ENCODE measurements at places on chromosomes 7 and 10.
A peak's percentile ranks its signal among the peaks of the same experiment; 100 is the strongest.

DNA sequence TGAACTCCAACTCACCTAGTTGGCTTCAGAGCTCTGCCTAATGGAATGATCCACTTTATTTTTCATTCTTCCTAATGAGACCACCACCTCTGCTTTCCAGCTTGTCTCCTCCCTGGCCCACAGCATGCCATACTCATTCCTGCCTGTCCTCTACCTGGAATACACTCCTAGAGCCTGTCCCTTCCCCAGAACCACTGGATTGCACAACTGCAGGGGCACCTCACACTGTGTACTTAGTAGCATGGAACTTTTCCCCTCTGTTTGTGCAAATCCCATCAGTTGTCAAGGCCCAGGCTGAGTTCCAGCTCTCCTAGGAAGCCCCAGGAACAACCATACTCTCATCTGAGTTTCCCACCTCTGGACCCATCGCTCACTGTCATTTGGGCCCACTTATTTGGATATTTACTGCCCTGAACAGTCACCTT is 15.6 kb downstream of the ALDH18A1 start:
- DNase-seq = no peak
- peaks cover 8% of the 10 kb centered on the region for H3K36me3 ChIP-seq
- H3K4me3 ChIP-seq = no peak overlapping the region
- no peaks in the 10 kb centered on the region for H3K27me3 ChIP-seq
- H3K27ac ChIP-seq = no peak overlapping the region
- H3K4me1 ChIP-seq = no peaks in the 10 kb centered on the region

DNA sequence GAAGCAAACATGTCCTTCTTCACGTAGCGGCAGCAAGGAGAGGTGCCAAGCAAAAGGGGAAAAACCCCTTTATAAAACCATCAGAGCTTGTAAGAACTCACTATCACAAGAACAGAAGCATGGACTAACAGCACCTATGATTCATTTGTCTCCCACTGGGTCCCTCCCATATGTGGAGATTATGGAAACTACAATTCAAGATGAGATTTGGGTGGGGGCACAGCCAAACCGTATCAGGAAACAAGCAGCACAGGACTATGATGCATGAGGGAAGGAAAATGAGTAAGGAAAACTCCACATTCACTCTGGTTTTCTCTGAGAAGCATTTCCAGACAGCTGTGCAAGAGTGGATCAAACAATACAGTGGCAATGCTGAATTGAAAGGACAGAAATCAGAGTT is 81.6 kb downstream of the RSU1 start:
- no peaks in the 10 kb centered on the region for H3K4me1 ChIP-seq
- H3K27me3 ChIP-seq = no peaks in the 10 kb centered on the region
- DNase-seq = no peak
- H3K36me3 ChIP-seq = no peaks in the 10 kb centered on the region

DNA sequence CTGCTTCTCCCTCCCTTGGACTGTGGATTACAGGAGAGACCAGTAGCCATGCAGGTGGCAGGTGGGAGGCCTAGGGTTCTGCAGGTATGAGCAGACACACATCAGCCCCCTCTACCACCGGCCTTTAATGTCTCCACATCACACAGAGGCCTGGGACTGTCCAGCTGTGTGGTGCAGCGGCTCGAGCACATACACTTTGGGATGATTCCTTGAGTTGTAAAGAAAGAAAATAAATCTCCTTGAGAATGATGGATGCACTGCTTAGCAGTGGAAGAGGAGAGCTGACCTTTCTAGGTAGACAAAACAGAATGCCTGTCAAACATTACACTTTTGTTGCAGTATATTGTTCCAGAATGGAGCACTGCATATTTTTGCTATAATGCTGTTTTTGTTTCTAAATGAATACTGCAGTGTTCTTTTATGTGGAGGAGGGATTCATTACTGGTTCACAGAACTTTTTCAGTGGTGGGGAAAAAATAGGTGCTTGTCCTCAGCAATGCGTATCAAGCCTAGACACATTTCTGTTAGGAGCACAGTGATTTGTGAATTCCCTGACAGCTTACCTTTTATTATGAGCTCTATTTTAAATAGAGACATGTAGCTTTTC is 66.0 kb downstream of the PTPRE start:
- no peak overlapping the region for H3K4me3 ChIP-seq
- H3K36me3 ChIP-seq = no peaks in the 10 kb centered on the region
- H3K27me3 ChIP-seq = no peaks in the 10 kb centered on the region
- no peak for DNase-seq
- no peaks in the 10 kb centered on the region for H3K4me1 ChIP-seq

- H3K27me3 ChIP-seq = no peaks in the 10 kb centered on the region
- no peaks in the 10 kb centered on the region for H3K36me3 ChIP-seq
- H3K4me1 ChIP-seq = no peaks in the 10 kb centered on the region
These were observed 61.3 kb downstream of the FOXL3 start for GRCh38 chr7:351256-351655.

- H3K4me1 ChIP-seq = no peaks in the 10 kb centered on the region
- no peak for DNase-seq
- H3K27me3 ChIP-seq = no peaks in the 10 kb centered on the region
- no peak overlapping the region for H3K4me3 ChIP-seq
- H3K36me3 ChIP-seq = no peaks in the 10 kb centered on the region
These were observed 116.0 kb downstream of the NPTX2 start for GRCh38 chr7:98733036-98733435.

- no peaks in the 10 kb centered on the region for H3K36me3 ChIP-seq
- H3K27me3 ChIP-seq = no peaks in the 10 kb centered on the region
- no peaks in the 10 kb centered on the region for H3K4me1 ChIP-seq
- no peak for DNase-seq
- H3K27ac ChIP-seq = no peak overlapping the region
- H3K4me3 ChIP-seq = no peak overlapping the region
These were observed 131.1 kb upstream of the PTPRZ1 start for GRCh38 chr7:121741896-121742295.

DNA sequence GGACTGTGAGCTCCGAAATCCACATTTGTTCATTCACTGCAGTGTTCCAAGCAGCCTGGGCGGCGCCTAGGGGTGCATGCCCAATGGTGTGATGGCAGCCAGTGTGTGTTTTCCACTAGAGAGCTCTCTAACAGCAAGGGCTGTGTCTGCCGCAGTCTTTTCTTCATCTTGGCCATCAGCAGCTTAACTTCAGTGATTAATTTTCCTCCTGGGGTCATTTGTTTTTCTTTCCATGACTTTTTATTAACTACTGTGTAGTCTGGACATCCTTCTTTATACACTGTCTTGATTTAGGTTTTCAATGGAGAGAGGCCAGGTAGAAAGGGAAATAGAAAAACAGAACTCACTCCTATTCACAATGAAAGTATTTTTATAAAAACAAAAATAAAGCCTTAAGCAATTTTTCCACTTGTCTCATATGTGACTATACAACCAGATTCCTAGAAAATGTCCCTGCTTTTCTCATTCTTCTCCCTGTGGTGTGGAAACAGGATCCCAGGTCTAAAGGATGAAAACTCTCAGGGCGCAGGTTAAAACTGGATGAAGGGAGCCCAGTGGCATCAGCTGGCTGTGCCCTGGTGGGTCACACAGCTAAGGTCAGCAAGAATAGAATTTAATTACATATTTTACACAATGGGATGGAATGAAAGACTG is 176.8 kb downstream of the PKD1L1 start:
- H3K27ac ChIP-seq = peak overlapping the region; percentile 94
- no peaks in the 10 kb centered on the region for H3K27me3 ChIP-seq
- peaks cover 4% of the 10 kb centered on the region for H3K4me1 ChIP-seq
- peak; percentile 87 for DNase-seq
- H3K4me3 ChIP-seq = no peak overlapping the region

- no peaks in the 10 kb centered on the region for H3K36me3 ChIP-seq
- no peaks in the 10 kb centered on the region for H3K27me3 ChIP-seq
- H3K27ac ChIP-seq = no peak overlapping the region
- no peaks in the 10 kb centered on the region for H3K4me1 ChIP-seq
- no peak overlapping the region for H3K4me3 ChIP-seq
These were observed 66.9 kb downstream of the SEMA3C start for GRCh38 chr7:80851896-80852476.

DNA sequence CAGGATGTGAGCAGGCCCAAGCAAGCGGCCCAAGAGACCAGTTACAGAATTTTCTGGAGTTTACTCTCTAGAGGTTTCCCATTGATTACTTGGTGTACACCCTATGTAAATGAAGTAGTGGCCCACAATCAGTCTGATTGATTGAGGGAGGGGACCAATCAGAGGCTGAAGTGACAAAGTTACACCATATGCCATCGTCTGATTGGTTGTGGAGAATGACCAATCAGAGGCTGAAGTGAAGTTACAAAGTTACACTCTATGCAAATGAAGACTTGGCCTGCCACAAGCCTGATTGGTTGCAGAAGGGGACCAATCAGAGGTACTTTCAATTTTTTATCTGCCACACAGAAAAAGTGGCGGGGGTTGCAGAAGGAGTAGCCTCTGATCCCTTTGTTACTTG is 83.7 kb downstream of the KIF20B start:
- no peak overlapping the region for H3K27ac ChIP-seq
- DNase-seq = no peak
- H3K4me3 ChIP-seq = no peak overlapping the region
- no peaks in the 10 kb centered on the region for H3K27me3 ChIP-seq
- no peaks in the 10 kb centered on the region for H3K4me1 ChIP-seq

GRCh38 chr7:36045830-36046341 is 107.2 kb upstream of the EEPD1 start:
- H3K4me3 ChIP-seq = no peak overlapping the region
- no peak overlapping the region for H3K27ac ChIP-seq
- no peaks in the 10 kb centered on the region for H3K36me3 ChIP-seq
- peaks cover 10% of the 10 kb centered on the region for H3K4me1 ChIP-seq
- no peaks in the 10 kb centered on the region for H3K27me3 ChIP-seq

- H3K27me3 ChIP-seq = no peaks in the 10 kb centered on the region
- H3K36me3 ChIP-seq = no peaks in the 10 kb centered on the region
- no peak for DNase-seq
- H3K27ac ChIP-seq = no peak overlapping the region
- no peak overlapping the region for H3K4me3 ChIP-seq
These were observed 113.9 kb downstream of the CYTH3 start for GRCh38 chr7:6158424-6159096.

GRCh38 chr10:109922358-109922975 is 844 bp downstream of the XPNPEP1 start:
- DNase-seq = no peak
- H3K4me1 ChIP-seq = no peaks in the 10 kb centered on the region
- H3K36me3 ChIP-seq = no peaks in the 10 kb centered on the region

DNA sequence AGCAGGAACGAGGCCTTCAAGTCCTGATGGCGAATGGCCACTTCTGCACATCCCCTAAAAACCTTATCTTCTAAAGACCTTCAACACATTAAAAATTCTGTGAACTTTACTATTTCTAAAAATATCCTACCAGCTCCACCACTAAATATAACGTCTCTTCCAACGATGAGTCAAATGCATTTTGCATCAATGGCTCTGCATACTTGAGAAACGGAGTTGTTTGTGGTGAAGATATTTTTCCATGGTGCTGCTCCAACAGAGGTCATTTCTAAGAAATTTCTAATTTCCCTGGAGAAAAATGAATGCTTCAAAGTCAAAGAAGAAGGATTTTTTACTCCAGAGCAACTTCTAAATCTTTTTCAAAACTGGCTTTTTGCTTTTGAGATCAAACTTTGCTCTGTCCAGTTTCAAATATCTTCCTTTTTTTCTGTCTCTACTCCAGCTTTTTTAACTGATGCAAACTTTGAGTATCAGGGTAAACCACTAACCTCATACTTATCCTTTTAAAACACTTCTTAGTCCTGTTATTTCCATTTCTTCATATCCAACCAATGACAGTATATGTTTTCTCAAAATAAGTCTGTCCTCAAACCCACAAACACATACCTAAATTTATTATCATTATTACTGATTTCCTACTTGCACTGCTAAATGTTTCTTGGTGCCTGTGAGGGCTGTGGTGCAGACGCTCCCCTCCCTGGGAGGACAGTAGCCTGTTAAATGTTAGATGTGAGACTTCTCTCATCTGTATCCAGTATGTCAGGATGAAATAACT is 258.1 kb downstream of the KLF6 start:
- H3K36me3 ChIP-seq = no peaks in the 10 kb centered on the region
- no peak overlapping the region for H3K4me3 ChIP-seq
- H3K4me1 ChIP-seq = peaks cover 5% of the 10 kb centered on the region
- H3K27me3 ChIP-seq = no peaks in the 10 kb centered on the region

DNA sequence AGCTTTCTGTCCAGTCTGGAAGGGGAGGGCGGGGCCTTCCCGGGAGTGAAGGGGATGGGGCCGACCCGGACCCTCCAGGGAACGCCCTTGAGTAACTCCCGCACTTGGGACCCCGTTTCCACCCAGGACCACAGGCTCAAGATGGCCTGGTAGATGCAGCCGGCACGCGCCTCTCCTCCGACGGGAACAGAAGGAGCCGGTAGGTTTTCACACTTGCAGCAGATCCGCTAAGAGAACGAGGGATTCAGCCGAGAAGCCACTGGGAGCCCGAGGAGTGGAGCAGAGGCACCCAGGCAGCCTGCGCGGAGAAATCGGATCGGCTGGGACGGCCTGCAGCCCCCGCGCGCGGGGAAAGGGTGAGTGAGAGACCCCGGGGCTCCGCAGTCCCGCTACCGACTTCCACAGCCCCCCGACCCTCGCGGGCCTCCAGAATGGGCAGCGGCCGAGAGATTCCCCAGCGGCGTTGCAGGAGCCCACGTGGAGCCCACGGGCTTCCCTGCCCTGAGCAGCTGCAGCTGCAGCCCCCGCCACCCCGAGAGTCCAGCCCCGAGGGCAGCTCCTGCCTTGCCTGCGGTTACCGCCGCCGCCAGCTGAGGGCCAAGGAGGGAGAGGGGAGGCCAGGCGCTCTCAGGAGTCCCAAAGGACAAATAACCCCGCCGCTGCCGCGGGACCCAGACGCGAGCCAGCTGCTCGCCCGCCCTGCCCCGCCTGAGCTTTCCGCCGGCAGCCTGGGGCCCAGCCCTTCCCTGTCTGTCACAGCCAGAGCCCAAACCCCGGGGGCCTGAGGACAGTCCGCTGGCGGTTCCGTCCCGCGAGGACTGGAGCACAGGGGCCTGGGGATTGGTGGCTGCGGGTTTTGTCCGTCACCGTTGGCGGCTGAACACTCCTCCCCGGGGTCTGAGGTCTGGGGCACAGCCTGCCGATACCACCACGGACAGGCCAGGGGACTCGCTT is 21.8 kb downstream of the IFT22 start:
- no peaks in the 10 kb centered on the region for H3K4me1 ChIP-seq
- no peaks in the 10 kb centered on the region for H3K36me3 ChIP-seq
- H3K27me3 ChIP-seq = no peaks in the 10 kb centered on the region

- H3K4me3 ChIP-seq = no peak overlapping the region
- H3K36me3 ChIP-seq = no peaks in the 10 kb centered on the region
- no peaks in the 10 kb centered on the region for H3K27me3 ChIP-seq
These were observed 40.5 kb downstream of the MACC1 start for GRCh38 chr7:20176578-20177242.
